AG09319 (cell line): ENCODE measurements at places on chromosomes 3 and 15.

GRCh38 chr15:91782221-91782620, 71.3 kb upstream of the SLCO3A1 start:
- DNase-seq, result no peak

DNA sequence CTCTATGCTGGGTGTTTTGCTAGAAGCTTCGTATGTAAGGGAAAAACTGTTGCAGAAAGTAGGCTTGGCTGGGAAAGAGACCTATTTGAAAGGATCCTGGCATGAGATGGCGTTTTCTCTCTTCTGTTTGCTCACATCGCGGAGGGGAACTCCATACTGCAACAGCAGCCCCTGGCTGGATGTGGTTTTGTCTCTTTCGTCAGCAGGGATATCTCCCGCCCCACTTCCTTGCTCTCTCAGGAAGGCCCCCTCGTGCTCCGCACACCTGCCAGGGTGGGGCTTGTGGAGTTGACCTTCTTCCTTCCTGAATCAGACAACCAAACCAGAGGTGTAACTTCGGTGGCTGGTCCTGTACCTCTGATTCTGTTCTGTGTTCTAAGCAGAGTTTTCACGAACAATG, 26.4 kb upstream of the MYZAP start:
- no peak for DNase-seq

GRCh38 chr15:37581866-37582532, 352.4 kb upstream of the TMCO5A start:
- no peak for DNase-seq

- no peak for DNase-seq
Measured at GRCh38 chr3:128007033-128007424, 45.2 kb upstream of the SEC61A1 start.

- DNase-seq, result no peak
Measured at GRCh38 chr3:7562892-7563291, 702.0 kb downstream of the GRM7 start.

GRCh38 chr3:129226374-129226773, 23.0 kb upstream of the COPG1 start:
- DNase-seq, result peak; percentile 79

- DNase-seq, result no peak
Measured at GRCh38 chr15:45401665-45402161, 23.4 kb upstream of the GATM start.

DNA sequence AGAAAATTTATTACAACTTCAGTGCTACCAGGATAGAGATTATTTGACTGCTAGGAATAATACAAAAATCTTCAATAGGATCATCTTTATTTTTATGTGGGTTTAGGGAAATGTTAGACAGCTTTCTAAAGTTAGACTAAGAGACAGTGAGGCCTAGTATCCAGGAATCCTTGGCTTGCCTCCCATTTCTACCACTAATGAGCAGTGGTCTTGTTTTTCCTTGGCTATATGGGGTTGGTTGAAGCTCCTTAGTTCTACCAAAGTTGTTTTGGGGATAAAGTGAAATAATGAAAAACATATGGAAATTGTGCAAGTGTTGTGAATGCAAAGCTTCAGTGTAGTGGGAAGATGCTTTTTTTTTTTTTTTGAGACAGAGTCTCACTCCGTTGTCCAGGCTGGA, 16.8 kb downstream of the AP4E1 start:
- DNase-seq, result peak; percentile 14
